ENCODE measurements at places on chromosomes 2 and 18. TPM values are rescaled to one million over a fixed set of nuclear protein-coding genes. Genes with fewer than 3 reads are reported as not detected.

The AQP12A gene
- total RNA-seq = not detected

The TFCP2L1 gene
- total RNA-seq = 0.02 TPM

The ADCYAP1 gene
- not detected for total RNA-seq

The AKAIN1 gene
- not detected for total RNA-seq

The SNTG2 gene
- total RNA-seq = not detected

The MROH2A gene
- total RNA-seq = not detected

The GTF2A1L gene
- total RNA-seq = not detected
